MG63 (cell line): ENCODE measurements at places on chromosomes 3 and 15. TPM values are rescaled to one million over a fixed set of nuclear protein-coding genes. Genes with fewer than 3 reads are reported as not detected.

GRCh38 chr3:52253314-52254304 lies 8.1 kb downstream of the PPM1M start:
- DNase-seq, result no peak

Gene GUCA1C
- total RNA-seq, result not detected in 2 replicates

DNA sequence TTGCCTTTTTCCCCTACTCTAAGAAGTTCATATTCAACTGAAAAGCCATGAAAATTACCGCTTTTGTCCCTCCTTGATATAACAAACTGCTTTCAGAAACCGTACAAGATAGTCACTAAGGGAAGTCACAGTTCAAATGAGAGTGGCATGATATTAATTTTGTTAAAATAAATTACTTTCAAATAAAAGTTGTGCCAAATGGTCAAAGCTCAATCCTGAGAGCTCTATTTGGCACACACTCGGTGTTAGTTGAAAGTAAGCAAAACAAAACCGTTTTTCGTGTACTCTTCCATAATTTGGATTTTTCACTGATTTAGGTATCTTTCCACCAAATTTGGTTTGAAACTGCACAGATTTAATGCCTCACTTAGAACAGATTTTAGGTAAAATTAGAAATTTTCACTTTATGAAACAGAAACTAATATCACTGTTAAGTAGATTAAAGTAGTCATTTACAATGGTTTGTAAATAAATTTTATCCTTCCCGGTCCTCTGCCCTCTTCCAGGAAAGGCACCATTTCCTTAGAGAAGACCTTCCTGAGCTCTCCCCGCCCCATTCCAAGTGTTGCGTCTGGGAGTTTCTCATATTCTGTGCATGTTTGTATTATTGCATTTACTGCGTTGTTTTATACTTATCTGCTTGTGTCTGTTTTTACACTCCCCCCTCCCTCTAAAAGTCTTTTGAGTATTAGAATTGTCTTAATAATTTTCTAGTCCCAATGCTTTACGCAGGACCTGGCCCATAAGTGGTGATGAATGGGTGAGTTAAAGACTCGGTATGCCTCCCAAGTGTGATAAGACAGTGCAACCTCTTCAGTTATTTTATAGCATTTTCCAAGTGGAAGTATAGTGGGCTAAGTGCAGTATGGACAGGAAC lies 853 bp downstream of the TCAIM start:
- no peak for DNase-seq

Gene ALDH1L1
- total RNA-seq, result 0.27 TPM in 1 of 2 replicates, not detected in the other

- no peak for DNase-seq
Measured at GRCh38 chr3:53748512-53749271, 97.5 kb downstream of the CHDH start.

Gene CASR
- total RNA-seq, result not detected in 2 replicates

- no peak for DNase-seq
Measured at GRCh38 chr3:72517921-72518424, 330.3 kb downstream of the SHQ1 start.

Gene IL17RE
- 0.30 TPM in 1 of 2 replicates, not detected in the other for total RNA-seq

DNA sequence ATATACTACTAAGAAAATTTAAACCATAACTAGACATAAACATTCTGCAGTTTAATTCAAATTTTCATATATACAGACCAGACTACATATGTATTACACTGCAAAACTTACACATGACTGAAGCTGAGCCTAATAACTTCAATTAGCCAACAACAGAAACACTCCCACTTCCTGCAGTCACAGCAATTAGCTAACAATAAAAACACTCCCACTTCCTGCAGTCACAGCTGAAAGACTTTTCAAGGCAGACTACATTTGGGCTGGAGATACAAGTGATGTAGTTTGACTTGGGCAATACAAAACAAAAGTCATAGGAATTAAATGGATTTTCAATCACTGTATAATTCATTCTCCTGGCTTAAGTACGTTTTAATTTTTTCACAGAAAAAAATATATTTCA lies 10.3 kb downstream of the TM2D3 start:
- DNase-seq, result no peak

- DNase-seq, result no peak
Measured at GRCh38 chr3:179373938-179374337, 26.4 kb downstream of the MFN1 start.

DNA sequence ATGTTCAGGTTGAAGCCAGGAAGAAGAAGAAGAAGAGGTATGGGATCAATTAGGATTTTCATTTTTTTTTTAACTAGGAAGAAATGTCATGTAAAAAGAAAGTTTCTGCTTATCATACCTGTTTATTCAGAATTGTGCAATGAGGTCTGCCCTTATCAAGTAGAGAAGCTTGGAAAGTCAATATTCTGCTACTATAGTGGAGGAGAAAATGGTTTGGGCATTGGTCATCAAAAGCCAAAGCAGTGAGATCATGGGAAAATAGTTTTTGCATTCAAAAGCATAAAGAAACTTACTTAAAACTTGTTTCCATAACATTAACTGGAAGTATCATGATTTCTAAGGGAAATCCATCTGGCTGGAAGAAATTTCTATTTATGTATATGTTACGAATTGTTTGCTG lies 1239.2 kb downstream of the NSUN3 start:
- no peak for DNase-seq
